ENCODE measurements at places on chromosomes 4 and X.

GRCh38 chrX:20431486-20431885 lies 164.8 kb upstream of the RPS6KA3 start:
- no peak for DNase-seq

DNA sequence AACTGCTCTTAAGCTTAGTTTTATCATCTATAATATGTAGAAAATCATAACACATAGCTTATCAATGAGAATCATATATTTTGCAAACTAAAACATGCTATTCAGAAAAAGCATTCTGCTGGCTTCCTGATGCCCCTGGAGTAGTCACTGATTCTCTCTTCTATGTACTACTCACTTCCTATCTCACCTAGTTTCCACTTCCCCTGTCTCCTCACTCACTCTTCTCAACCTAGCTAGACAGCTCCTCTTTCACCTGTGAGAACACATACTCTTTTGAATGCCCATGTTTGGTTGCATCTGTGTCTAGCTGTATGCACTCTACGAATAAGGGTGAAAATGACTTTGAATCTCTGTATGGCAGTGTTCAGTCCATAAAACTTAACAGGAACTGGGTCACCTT lies 9.3 kb downstream of the TMEM144 start:
- no peak for DNase-seq

GRCh38 chrX:34875204-34875603 lies 67.4 kb upstream of the FAM47B start:
- no peak for DNase-seq

DNA sequence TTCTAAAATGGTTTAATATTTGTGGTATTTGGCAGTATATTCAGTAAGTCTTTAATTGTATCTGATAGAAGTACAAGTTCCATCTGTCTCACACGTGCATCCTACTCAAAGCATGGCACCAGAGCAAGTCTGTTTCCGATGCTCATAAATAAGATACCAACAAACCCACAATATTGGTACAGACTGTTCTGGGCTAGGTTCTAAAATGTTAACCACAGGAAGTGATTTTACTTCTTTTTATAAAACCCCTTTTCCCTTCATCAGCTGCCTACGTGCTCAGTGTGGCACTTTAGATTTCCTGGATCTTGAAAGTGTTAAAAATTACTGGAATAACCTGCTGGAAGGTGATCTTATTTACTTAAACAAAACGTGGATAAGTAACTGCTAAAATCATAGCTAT lies 165.1 kb downstream of the CFAP299 start:
- DNase-seq = peak; percentile 11

- DNase-seq = no peak
These were observed 36.4 kb downstream of the RHOH start for GRCh38 chr4:40233227-40233626.

DNA sequence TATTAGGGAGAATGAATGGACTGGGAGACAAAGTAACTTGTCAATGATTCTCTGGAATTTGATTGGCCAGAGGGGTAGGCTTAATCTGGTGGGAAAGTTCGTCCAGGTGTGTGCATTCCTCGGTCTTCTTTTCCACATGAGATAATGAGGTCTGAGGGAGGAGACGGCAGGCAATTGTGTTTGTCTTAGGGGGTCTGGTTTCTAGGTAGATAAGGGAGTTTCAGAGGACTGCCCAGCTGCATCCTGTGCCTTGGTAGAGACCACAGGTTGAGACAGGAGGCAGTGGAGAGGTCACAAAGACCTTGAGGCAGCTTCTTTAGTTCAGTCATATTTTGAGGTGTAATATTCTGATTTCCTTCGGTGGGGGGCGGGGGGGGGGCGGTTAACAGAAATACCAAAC lies 4.3 kb downstream of the MGST2 start:
- DNase-seq = no peak
